ENCODE measurements at places on chromosomes 1 and 21. TPM values are rescaled to one million over a fixed set of nuclear protein-coding genes. Genes with fewer than 3 reads are reported as not detected.

Gene PADI4
- total RNA-seq: not detected

Gene NEGR1
- total RNA-seq: 8.0 TPM

Gene PGLYRP4
- not detected for total RNA-seq

Gene ELAVL4
- 8.3 TPM for total RNA-seq

Gene ANGPTL3
- total RNA-seq: not detected

Gene GNB1
- total RNA-seq: 329 TPM
